Activated CD4-positive, alpha-beta T cell treated with anti-CD3 and anti-CD28 coated beads for 36 hours (primary cell): ENCODE measurements at places on chromosomes 4 and X. TPM values are rescaled to one million over a fixed set of nuclear protein-coding genes. Genes with fewer than 3 reads are reported as not detected.

TGIF2LX gene
- total RNA-seq: not detected

YY2 gene
- 1.3 TPM for total RNA-seq

PLAC8 gene
- total RNA-seq: 72.3 TPM

NAA10 gene
- total RNA-seq: 108 TPM

SFRP2 gene
- total RNA-seq: not detected

NLGN4X gene
- 0.21 TPM for total RNA-seq

VSIG4 gene
- 0.09 TPM for total RNA-seq

DNA sequence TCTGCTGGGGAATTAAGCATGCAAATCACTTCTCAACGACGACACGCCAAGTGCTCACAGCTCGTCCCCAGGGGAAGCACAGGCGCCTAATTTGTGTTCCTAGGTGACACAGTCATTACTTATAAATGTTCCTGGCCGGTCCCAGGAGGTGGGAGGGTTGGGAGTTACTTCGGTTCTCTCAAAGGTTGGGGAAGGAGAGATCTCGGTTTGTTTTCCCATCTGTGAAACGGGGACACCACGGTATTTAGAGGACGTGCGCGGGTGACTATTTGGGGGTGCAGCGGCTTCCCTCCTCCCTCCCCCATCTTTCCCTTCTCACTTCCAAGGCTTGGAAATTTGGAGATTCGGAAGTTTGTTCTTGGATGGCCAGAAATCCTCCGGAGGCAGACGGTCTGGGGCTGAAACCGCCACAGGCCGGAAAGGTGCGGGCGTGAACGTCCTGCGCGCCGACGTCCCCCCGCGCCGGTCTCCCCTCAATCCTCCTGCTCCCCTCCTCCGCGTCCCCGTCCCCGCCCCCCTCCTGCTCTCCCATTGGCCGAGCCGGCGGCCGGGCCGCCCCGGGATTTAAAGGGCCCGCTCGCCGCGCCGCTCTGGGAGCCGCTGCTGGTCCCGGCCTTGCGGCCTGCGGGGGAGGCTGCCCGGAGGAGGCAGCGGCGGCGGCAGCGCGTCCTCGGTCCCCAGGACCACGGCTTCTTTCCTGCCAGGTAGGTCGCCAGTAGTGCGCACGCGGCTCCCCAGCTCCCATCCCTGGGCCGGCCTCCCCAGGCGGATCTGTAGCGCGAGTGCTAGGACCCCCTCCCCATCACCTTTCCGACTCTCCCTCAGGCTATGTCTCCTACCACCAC lies at the start of gene PORCN:
Gene PORCN (plus strand): TSS at position 593 of the 845 bp plus-strand sequence. CDS start 829 bp downstream, outside the sequence.
- peak within 1 kb of the TSS; percentile 83 for H3K27ac ChIP-seq
- no peaks in the 10 kb centered on the region for H3K27me3 ChIP-seq
- DNase-seq: peak; percentile 87
- H3K4me1 ChIP-seq: peaks cover 13% of the 10 kb centered on the region

DNA sequence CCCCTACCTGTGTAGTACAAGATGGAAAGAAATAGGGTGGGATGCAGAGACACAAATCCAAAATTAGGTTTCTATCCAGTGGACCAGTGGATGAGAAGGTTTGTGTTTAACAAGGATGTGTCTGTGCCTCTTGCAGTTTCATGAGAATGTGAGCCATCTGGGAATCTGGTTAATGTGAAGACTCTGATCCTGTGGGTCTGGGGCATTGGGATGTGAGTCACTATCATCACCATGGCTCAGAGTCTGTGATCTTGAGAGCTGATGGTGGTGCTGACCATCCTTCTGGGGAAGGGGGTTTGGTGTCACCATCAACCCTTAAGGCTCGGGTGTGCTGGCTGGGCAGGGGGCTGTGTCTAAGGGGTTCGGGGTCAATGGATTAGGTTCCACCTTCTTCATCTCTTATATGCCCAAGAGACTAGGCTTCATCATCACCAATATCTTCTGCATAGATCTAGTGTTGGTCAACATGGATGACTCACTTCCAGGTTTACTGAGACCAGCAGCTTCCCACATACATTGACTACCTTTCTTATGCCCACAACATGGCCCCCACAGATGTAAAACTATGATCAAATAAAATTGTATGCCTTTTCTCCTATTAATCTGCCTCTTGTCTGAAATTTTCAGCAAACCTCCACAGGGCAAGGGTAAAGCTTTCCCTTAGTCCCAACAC lies 65.7 kb upstream of the MID1 start:
- H3K27me3 ChIP-seq: no peaks in the 10 kb centered on the region
- H3K4me1 ChIP-seq: no peaks in the 10 kb centered on the region

- no peaks in the 10 kb centered on the region for H3K36me3 ChIP-seq
- H3K27me3 ChIP-seq: no peaks in the 10 kb centered on the region
- no peak overlapping the region for H3K27ac ChIP-seq
- no peaks in the 10 kb centered on the region for H3K4me1 ChIP-seq
These were observed 12.4 kb downstream of the FSTL5 start for GRCh38 chr4:162151386-162151785.

- DNase-seq: no peak
- H3K27ac ChIP-seq: no peak overlapping the region
- H3K27me3 ChIP-seq: peaks cover 8% of the 10 kb centered on the region
- no peaks in the 10 kb centered on the region for H3K4me1 ChIP-seq
These were observed 203.7 kb upstream of the EMCN start for GRCh38 chr4:100721490-100721889.

GRCh38 chrX:2640436-2641150 lies 50.5 kb upstream of the CD99 start:
- H3K27me3 ChIP-seq: no peaks in the 10 kb centered on the region
- H3K27ac ChIP-seq: no peak overlapping the region
- H3K36me3 ChIP-seq: peaks cover 38% of the 10 kb centered on the region
- no peak for DNase-seq
- peaks cover 5% of the 10 kb centered on the region for H3K4me1 ChIP-seq
- H3K4me3 ChIP-seq: no peak overlapping the region
